ENCODE measurements at places on chromosomes 3 and 15. TPM values are rescaled to one million over a fixed set of nuclear protein-coding genes. Genes with fewer than 3 reads are reported as not detected.

The SMCO1 gene
- not detected for total RNA-seq

The SMAD3 gene
- 3.4 TPM for total RNA-seq

The B3GNT5 gene
- total RNA-seq: 12.3 TPM

The CCR3 gene
- not detected for total RNA-seq

The TGM4 gene
- not detected for total RNA-seq

The NPAP1 gene
- total RNA-seq: 0.49 TPM

The GOLGA8J gene
- not detected for total RNA-seq

The CFAP20DC gene
- total RNA-seq: 1.2 TPM

The SEMA3G gene
- total RNA-seq: 3.7 TPM

The SNX22 gene
- total RNA-seq: 4.2 TPM
